ENCODE measurements at places on chromosomes 5 and 9.

- DNase-seq = no peak
Observed at GRCh38 chr9:124468061-124468740, 17.9 kb downstream of the ADGRD2 start.

GRCh38 chr9:126424511-126424910 lies 97.9 kb downstream of the MVB12B start:
- DNase-seq = no peak

DNA sequence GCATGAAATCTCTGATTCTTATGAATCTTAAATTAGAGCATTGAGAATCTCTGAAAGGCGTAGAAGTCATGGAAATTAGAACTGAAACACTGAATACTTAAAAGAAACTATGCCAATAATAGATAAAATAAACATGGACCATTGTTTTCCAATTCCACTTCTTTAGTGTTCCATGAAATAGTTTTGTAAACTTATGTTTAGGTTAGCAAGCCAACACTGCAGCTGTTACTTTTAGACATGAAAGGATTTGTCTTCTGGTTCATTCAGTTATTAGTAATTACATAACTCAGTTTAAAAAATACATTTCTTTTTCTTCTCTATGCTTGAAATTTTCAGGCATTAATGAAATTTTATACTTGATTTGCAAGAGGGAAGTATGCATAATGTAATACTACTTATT lies 733.4 kb upstream of the NUDT12 start:
- DNase-seq = no peak

- DNase-seq = no peak
Observed at GRCh38 chr5:643351-643801, 31.2 kb downstream of the CEP72 start.

DNA sequence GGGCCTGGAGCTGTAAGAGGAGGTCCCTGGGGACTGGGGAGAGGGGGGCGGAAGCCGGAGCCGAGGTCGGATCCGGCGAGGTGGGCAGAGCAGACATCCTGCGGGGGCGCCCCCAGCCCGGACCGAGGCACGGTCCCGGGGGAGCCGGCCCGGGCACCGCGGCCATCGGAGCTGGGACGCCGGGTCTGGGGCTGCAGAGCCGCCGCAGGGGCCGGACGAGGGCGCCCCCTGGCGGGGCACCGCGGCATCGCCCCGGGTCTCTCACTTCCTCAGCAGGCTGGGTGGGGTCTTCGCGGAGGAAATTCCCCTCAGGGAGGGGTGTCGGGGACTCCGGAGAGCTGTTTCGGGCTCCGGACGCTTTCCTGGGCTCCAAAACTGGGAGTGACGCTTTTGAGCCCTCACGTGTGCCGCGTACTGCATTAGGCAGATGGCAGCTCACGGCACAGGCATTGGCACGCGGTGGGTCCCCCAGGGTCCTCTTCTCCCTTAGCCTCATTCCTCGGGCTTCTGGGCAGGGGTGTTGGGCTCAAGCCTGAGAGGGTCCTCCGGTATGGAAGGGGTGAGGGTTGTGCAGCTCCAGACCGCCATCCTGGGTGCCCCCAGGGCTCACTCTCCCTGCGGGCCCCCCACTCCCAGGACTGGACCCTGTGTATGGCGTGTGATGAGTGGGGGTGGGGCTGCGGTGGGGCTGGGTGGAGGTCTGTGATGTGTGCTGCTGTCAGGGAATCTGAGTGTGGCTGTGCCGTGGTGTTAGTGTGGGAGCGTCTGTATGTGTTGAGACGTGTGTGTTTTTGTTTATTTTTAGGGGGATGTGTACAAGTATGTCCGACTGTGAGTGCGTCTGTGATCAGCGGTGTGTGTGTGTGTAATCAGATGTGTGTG lies 29.6 kb downstream of the LHX2 start:
- DNase-seq = peak; percentile 35

DNA sequence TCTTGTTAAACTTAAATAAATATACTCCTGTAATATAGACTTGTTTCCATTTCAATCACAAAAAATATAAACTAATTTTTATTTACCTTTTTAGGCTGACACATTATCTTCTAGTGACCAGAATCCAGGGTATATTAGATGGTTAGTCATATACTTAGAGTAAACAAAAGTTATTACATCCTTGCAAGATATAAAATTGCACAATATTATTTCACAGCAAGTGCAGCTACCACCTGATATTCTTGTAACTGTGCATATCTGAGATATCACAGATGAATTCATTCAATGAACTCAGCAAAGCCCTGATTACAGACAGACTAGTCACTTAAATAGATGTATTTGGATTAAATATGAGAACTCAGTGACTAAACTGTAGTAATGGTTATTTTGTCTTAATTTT lies 25.6 kb upstream of the ARRDC3 start:
- DNase-seq = no peak

DNA sequence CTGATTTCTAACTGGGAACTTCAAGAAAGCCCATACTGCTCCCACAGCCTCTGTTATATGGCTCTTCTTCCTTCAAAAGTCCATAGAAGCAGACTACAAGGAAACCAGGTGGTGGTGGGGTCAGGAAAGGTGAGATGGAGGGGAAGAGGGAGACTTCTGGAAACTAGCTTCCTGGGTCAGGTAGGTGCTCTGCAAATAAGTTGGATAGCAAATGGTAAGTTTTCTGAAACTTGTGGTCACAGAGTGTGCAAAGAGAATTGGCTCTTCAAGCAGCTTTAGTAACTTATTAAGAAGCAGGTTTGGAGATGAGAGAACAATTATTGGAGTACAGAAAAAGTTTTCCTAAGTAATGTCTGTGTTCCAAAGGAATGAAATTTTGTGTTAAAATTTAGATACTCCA lies 316.9 kb downstream of the ADGRV1 start:
- no peak for DNase-seq

DNA sequence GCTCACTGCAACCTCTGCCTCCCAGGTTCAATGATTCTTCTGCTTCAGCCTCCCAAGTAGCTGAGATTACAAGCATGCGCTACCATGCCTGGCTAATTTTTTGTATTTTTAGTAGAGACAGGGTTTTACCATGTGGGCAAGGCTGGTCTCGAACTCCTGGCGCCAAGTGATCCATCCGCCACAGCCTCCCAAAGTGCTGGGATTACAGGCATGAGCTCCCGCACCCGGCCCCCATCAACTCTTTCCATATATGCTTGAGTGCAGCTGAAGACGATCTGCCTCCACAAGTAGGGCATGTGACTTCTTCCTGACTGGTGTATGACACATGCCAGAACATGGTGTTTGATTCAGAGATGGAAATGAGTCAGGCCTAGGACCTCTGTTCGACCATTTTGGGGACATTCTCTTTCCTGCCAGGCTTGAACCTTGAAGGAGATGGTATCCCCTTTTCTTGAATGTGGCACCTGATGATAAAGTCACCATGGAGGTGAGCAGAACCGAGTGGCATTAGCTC lies 7.5 kb upstream of the CNOT6 start:
- no peak for DNase-seq

GRCh38 chr9:99112750-99113413 lies 8.0 kb downstream of the TGFBR1 start:
- no peak for DNase-seq

GRCh38 chr5:180785121-180785781 lies 17.4 kb downstream of the MGAT1 start:
- no peak for DNase-seq

GRCh38 chr9:69325409-69326212 lies 596 bp downstream of the ENTREP1 start:
- no peak for DNase-seq

Measured in activated naive CD4-positive, alpha-beta T cell treated with anti-CD3 and anti-CD28 coated beads, Interleukin-2, amount 50 U/mL, for 16 hours (primary cell).